Naive thymus-derived CD4-positive, alpha-beta T cell (primary cell): ENCODE measurements at places on chromosomes 7 and 10. TPM values are rescaled to one million over a fixed set of nuclear protein-coding genes. Genes with fewer than 3 reads are reported as not detected.

The VPS37D gene
- total RNA-seq, result 0.44 and 0.61 TPM in 2 replicates

DNA sequence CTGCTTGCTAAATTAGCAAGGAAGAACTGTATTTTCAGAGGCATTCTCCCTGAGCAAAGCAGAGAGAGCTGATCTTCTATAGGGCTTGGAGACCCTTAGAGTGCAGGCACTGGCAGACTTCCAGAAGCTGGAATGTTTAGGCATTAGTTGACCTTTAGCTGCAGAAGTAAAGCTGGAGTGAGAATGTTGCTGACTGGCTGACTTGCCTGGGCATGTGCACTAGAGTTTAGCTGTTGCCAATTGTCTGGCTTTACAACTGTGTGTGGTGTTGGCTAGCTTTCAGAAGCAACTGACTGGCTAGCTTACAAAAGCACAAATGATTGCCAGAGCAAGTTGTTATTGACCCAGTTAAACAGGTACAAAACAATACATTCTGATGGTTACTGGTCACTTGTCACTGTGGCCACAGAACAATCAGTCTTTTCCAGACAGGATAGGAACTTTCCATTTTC, 25.1 kb downstream of the FAM13C start:
- H3K36me3 ChIP-seq, result no peaks in the 10 kb centered on the region
- no peak for DNase-seq
- H3K4me3 ChIP-seq, result no peak overlapping the region
- H3K27me3 ChIP-seq, result no peaks in the 10 kb centered on the region
- no peak overlapping the region for H3K27ac ChIP-seq

DNA sequence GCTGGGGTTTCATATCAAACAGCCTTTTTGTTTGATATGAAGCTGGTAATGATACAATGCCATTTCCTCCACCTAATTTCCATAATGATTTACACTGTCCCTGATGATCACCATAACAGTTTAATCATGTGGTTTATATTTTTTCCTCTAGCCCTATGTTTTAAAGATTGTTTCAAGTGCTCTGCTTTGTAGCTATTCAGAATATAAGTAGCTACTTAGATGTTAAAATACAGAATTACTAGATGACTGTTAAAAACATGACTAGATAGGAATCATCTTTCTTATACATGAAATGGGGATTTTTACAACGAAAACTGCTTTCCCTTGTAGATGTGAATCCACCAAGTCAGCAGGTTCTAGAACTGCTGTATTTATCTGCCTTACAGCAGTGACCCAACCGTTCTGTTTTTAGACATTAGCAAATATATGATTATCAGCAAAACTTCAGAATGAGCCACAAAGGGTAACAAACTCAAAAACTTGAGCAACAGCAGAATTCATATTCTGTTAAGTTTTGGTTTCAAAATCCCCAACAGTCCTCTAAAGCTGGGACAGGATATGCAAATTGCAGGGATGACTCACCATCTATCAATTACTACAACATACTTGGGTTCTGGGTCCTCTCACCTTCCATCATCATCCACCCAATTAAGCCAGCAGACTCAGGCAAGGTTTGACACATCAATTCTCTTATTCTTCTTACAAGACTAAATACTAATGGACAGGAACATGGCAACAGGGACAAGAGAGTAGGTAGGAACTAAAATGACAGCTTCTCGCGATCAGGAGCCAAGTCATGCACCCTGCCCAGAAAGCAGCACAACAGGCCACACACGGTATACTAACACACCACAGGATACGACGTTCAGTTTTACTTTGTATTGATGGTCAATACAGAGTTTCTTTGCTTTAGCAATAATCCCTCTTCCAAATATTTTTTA, 83.9 kb downstream of the PIP4K2A start:
- DNase-seq, result peak; percentile 37
- no peaks in the 10 kb centered on the region for H3K36me3 ChIP-seq
- H3K27me3 ChIP-seq, result no peaks in the 10 kb centered on the region
- peak overlapping the region; percentile 37 for H3K4me3 ChIP-seq

- H3K27ac ChIP-seq, result no peak overlapping the region
- H3K27me3 ChIP-seq, result no peaks in the 10 kb centered on the region
- H3K4me1 ChIP-seq, result no peaks in the 10 kb centered on the region
- H3K4me3 ChIP-seq, result no peak overlapping the region
- no peak for DNase-seq
These were observed 48.1 kb upstream of the BMS1 start for GRCh38 chr10:42734536-42734935.

GRCh38 chr7:137656227-137656849, 190.4 kb downstream of the DGKI start:
- H3K4me3 ChIP-seq, result no peak overlapping the region
- H3K27me3 ChIP-seq, result no peaks in the 10 kb centered on the region
- peak; percentile 64 for DNase-seq
- no peak overlapping the region for H3K27ac ChIP-seq

- H3K4me1 ChIP-seq, result no peaks in the 10 kb centered on the region
- H3K4me3 ChIP-seq, result no peak overlapping the region
- no peaks in the 10 kb centered on the region for H3K36me3 ChIP-seq
These were observed 10.9 kb upstream of the DUSP5 start for GRCh38 chr10:110486680-110487410.

The ASB10 gene
- not detected for total RNA-seq

DNA sequence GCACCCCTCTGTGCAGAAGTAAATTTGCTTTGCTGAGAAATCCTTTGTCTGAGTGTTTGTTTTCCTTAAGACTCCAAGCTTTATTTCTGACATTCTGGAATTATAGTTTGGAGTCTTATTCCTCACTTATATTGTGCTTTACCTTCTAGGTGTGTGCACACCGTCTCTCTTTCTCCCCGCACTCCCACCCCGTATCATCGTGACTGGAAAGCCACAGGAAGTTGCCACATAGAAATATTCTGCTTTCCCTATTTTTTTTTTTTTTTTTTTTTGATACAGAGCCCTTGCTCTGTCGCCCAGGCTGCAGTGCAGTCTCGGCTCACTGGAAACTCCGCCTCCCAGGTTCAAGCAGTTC, 109.5 kb downstream of the PHF14 start:
- DNase-seq, result no peak
- no peaks in the 10 kb centered on the region for H3K27me3 ChIP-seq
- H3K4me3 ChIP-seq, result no peak overlapping the region
- H3K4me1 ChIP-seq, result no peaks in the 10 kb centered on the region

DNA sequence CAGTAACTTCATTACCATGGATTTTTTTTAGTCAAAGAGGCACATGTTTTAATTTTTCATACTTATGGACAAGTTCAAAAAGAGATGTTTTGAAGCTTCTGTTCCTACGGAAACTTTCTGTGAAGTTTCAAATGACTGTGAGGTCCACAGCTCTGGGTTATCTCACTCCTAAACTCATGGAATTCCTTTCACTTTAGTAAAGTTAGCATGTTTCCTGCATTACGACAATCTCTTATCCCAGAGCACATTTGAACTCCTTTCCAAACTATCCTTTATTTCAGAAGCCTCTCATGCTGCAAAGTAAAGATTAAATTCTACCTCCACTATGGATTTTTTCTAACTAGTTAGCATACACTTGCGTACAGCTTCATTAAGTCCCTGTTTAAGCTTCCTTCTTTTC, 15.3 kb upstream of the ADD3 start:
- H3K27ac ChIP-seq, result no peak overlapping the region
- no peak overlapping the region for H3K4me3 ChIP-seq
- no peaks in the 10 kb centered on the region for H3K27me3 ChIP-seq
- DNase-seq, result no peak
- no peaks in the 10 kb centered on the region for H3K4me1 ChIP-seq

GRCh38 chr7:111517549-111517951, 44.7 kb downstream of the IMMP2L start:
- H3K4me1 ChIP-seq, result no peaks in the 10 kb centered on the region
- no peak overlapping the region for H3K4me3 ChIP-seq
- H3K36me3 ChIP-seq, result peaks cover 16% of the 10 kb centered on the region
- DNase-seq, result no peak
- no peak overlapping the region for H3K27ac ChIP-seq

GRCh38 chr7:149809215-149809614, 29.0 kb upstream of the ZNF862 start:
- no peaks in the 10 kb centered on the region for H3K36me3 ChIP-seq
- H3K27me3 ChIP-seq, result no peaks in the 10 kb centered on the region
- H3K27ac ChIP-seq, result no peak overlapping the region
- no peak overlapping the region for H3K4me3 ChIP-seq
- no peak for DNase-seq
- H3K4me1 ChIP-seq, result no peaks in the 10 kb centered on the region

The INSIG1 gene
- 70.0 TPM for total RNA-seq

GRCh38 chr7:9709216-9709615, 1264.5 kb upstream of the PHF14 start:
- no peak overlapping the region for H3K4me3 ChIP-seq
- no peaks in the 10 kb centered on the region for H3K4me1 ChIP-seq
- DNase-seq, result no peak
- no peaks in the 10 kb centered on the region for H3K27me3 ChIP-seq
- H3K36me3 ChIP-seq, result no peaks in the 10 kb centered on the region
- no peak overlapping the region for H3K27ac ChIP-seq

DNA sequence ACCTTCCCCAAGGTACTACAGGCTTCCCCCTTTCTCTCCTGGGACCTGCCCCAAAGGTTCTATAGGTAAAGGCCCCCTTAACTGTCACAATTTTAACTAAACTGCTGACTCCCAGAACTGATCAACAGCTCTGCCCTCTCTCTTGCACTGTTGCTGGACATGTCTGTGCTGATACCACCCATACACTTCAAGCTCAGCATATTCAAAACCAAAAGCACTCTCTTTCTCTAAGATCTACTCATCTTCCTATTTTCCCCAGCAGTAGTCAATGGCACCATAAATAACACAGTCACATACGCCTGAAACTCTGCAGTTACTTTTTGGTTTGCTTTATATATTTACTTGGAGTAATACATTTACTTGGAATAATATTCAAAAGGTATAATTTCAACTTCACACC, 12.3 kb downstream of the OSBPL3 start:
- no peaks in the 10 kb centered on the region for H3K36me3 ChIP-seq
- no peak overlapping the region for H3K4me3 ChIP-seq
- H3K27ac ChIP-seq, result no peak overlapping the region
- no peak for DNase-seq
- peaks cover 37% of the 10 kb centered on the region for H3K4me1 ChIP-seq

DNA sequence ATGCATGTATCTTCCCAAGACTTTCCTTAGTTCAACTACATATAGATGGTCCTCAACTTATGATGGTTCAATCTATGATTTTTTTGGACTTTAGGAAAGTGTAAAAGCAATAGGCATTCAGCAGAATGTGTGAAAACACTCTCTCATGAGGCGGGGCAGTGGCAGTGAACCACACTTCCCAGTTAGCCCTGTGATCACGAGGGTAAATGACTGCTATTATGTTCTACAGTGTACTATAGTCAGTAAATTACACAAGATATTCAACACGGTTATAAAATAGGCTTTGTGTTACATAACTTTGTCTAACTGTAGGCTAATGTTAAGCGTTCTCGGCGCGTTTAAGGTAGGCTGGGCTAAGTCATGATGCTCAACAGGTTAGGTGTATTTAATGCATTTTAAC, 169.3 kb downstream of the AMPH start:
- no peak overlapping the region for H3K4me3 ChIP-seq
- no peak overlapping the region for H3K27ac ChIP-seq
- H3K27me3 ChIP-seq, result no peaks in the 10 kb centered on the region
- no peaks in the 10 kb centered on the region for H3K36me3 ChIP-seq
- peaks cover 5% of the 10 kb centered on the region for H3K4me1 ChIP-seq

The MPLKIP gene
- total RNA-seq, result 17.2 TPM

The AOAH gene
- 127 TPM for total RNA-seq

- peaks cover 3% of the 10 kb centered on the region for H3K27me3 ChIP-seq
- H3K4me1 ChIP-seq, result no peaks in the 10 kb centered on the region
- no peak for DNase-seq
- no peak overlapping the region for H3K4me3 ChIP-seq
- no peaks in the 10 kb centered on the region for H3K36me3 ChIP-seq
- H3K27ac ChIP-seq, result no peak overlapping the region
These were observed 35.0 kb upstream of the LSM8 start for GRCh38 chr7:118148930-118149329.

The ZFAND2A gene
- 73.5 TPM for total RNA-seq

GRCh38 chr7:104951546-104951945, 62.5 kb upstream of the KMT2E start:
- no peaks in the 10 kb centered on the region for H3K36me3 ChIP-seq
- H3K27ac ChIP-seq, result no peak overlapping the region
- DNase-seq, result no peak
- H3K4me3 ChIP-seq, result no peak overlapping the region

- no peaks in the 10 kb centered on the region for H3K4me1 ChIP-seq
- DNase-seq, result no peak
- H3K4me3 ChIP-seq, result no peak overlapping the region
- H3K27ac ChIP-seq, result no peak overlapping the region
- no peaks in the 10 kb centered on the region for H3K27me3 ChIP-seq
- no peaks in the 10 kb centered on the region for H3K36me3 ChIP-seq
These were observed 32.8 kb downstream of the MRPS33 start for GRCh38 chr7:140981951-140982350.

The CBLL1 gene
- total RNA-seq, result 45.6 TPM

DNA sequence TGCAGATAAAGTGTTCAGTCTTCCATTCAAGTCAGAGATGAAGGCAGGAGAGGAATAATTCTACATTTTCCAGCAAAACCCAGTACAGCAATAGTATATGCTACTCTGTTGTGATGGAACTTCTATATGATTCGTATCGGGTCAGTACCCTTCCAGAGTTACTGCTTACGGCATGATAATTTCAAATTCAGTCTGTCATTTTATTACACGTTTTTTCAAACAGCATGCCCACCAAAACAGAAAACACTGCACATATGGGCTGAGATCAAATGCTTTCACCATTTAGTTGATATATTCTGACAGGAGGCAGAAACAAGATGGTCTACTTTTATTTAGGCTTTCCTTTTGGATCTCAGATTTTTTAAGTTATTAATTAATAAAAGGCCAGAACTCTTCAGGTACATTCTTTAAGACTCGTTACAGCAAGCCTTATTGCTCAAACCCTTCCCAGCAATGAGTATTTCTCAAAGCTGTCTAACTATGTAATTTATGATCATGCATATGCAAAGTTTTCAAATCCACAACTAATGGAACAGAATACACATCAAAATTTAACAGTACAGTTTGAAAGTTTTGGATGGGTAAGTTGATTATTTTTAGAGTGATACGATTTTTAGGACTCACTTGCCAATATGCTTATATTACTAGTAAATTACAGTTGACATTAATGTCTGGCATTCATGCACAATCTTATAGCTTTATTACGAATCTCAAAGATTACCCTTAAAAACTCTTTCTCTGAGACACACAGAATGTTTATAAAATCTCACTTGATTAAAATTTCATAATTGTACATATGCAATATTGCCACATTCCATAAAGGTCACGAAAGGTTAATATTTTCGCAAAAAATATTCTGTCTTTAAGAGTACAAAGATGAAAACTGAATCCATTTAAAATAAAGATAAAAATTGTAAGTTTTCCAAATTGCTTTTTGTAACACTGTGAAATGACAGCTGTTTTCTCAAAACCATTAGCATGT, 91.0 kb downstream of the ANK3 start:
- H3K4me1 ChIP-seq, result no peaks in the 10 kb centered on the region
- no peaks in the 10 kb centered on the region for H3K36me3 ChIP-seq
- no peak for DNase-seq
- no peak overlapping the region for H3K4me3 ChIP-seq
- H3K27ac ChIP-seq, result no peak overlapping the region
- no peaks in the 10 kb centered on the region for H3K27me3 ChIP-seq

- no peak overlapping the region for H3K4me3 ChIP-seq
- no peaks in the 10 kb centered on the region for H3K36me3 ChIP-seq
- H3K27me3 ChIP-seq, result peaks cover 11% of the 10 kb centered on the region
- DNase-seq, result no peak
These were observed 736 bp upstream of the ITIH5 start for GRCh38 chr10:7667262-7668141.

The RHOBTB1 gene
- not detected in 2 replicates for total RNA-seq

The GRID1 gene
- total RNA-seq, result not detected

The HTRA1 gene
- 0.64 TPM for total RNA-seq
